ENCODE measurements at places on chromosomes 1 and 21.

GRCh38 chr1:88562991-88563390, 121.1 kb upstream of the PKN2 start:
- no peak for DNase-seq

DNA sequence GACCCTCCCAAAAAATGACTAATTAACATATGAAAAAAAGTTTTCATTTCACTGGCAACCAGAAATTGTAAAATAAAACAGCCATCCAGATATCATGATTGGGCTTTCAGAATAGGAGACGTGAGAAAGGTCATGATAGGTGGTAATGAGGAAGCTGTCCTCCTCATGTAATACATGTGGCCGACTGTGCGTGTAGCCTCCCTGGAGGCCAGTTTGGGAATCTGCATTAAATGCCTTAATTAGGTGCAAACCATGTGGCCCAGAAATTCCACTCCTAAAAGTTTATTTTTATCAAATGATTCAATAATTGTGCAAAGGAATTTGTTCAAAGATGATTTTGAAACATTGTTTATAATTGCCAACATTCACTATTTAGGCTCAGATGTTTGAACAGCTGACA, 127.6 kb upstream of the C1orf105 start:
- DNase-seq, result no peak

- DNase-seq, result no peak
Measured at GRCh38 chr1:21229246-21230000, 52.7 kb upstream of the EIF4G3 start.

- no peak for DNase-seq
Measured at GRCh38 chr1:48532976-48533375, 61.0 kb upstream of the SPATA6 start.

DNA sequence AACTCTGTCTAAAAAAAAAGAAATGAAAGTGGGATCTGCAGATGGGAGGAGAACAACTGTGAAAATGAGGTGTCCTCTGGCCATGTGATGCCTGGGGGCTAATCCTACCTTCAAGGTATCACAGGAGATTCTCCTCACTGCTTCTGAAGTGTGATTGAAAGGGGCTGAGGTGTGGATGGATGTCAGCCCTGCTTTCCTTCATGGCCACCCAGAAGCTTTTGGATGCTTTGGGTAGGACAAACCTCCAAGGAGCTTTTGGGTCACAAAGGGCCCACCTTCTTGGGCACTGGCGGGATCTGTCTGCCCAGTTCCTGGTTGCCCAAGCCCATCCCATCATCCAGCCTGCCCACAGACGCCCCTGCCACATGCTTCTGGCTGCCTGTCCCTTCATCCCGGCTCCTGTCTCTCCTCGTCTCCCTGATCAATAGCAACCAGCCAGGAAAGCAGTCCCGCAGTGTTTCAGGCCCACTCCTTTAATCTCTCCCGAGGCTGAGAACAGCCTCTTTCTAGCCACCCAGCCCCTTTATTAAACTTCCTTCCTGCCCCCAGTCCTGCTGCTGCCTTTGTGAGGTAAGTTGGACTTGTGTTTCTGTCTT, 87.2 kb downstream of the MAN1C1 start:
- no peak for DNase-seq

DNA sequence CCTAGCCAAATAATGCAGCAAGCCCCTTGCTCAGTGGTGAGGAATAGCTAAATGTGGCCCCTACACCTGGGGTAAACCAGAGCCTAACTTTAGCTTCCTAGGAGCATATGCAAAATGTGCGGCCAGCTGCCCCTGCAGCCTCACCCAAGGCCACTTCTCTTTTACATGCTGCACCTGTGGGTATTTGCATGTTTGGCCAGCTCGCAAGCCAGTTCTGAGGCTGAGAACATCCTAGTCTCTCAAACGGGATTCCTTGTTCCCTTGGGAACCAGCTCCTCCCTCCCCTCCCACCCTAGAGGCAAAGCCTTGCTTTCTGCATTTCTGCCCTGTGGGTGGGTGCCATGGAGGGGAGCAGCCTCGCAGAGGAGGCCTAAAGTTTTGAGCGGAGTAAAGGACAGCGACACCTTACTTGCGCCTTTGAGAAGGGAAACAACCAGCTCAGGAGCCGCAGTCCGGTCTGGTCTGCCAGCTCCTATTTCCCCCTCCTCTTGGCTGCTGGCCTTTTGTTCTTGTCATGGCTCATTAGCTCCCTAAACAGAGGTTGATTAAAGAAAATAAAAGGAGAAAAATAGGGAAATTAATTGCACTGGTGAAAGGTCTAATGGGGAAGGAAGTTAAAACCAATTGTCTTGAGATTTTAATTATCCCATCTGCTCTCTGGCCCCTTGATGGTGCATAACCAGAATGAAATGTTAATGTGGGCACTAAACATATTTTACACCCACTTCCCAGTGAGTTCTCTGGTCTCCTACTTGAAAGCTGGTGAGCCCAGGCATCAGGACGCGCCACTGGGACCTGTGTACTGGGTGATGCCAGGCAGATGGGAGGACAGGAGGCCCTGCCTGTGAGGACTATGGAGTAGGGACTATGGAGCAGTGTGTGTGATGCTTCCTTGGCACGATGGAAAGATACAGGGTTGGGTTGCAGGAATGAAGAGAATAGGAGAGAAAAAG, 68.7 kb downstream of the TEX35 start:
- no peak for DNase-seq
